ENCODE measurements at places on chromosomes 6 and 20. TPM values are rescaled to one million over a fixed set of nuclear protein-coding genes. Genes with fewer than 3 reads are reported as not detected.
A peak's percentile ranks its signal among the peaks of the same experiment; 100 is the strongest.

Gene ZNF311
- 0.22 TPM for total RNA-seq

DNA sequence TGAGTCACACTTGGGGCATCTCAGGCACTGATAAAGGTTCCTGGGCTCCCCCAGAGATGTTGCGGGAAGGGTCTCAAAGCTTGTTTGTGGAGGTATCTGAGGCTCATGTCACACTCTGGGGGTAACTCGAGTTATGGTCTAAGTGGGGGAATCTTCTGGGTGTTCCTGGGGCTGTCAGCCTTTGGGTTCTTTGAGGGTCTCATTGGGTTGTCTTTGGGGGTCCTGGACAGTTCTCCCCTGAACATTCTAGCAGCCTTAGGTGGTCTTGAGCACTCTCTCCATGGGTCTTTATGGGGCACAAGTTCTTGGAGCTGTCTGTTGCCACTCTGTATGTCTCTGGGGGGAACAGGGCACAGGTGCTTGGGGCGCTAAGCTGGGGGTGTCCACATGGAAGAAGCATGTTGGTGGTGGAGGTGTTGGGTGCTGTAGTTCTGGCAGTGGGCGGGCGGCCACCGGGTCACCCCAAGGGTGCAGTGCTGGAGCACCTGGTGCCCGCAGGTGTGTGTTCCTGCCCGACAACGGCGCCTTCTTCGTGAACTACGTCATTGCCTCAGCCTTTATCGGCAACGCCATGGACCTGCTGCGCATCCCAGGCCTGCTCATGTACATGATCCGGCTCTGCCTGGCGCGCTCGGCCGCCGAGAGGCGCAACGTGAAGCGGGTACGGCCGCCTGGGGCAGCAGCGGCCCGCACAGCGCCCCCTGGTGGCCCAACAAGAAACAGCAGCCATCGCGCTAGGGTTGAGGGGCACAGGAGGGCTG lies 7.1 kb upstream of the CAPN11 start:
- peak; percentile 88 for DNase-seq

Gene APOM
- total RNA-seq = 1.4 TPM

DNA sequence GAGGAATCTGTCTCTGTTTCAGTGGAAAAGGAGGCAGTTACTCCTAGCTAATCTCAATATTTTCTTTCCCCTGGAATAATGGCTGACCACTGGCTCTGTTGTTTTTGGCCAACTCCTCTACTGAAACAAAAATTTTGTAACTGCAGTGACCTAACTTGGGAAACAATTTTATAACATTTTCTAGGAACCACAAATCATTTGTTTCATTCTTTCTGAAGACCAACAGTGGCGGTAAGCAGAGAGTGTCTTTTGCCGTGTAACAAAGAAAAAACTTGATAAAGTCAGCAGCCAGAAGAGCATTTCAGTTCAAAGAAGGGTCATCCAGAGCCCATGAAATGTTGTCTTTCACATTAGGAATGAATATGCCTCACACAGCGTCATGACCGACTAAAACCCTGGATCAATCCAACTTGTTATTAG lies 11.8 kb upstream of the BFSP1 start:
- no peak for DNase-seq

Gene PKIB
- total RNA-seq = 0.38 TPM

GRCh38 chr6:161082215-161082614 lies 90.6 kb downstream of the MAP3K4 start:
- no peak for DNase-seq

Gene ENPP3
- total RNA-seq = 0.16 TPM

DNA sequence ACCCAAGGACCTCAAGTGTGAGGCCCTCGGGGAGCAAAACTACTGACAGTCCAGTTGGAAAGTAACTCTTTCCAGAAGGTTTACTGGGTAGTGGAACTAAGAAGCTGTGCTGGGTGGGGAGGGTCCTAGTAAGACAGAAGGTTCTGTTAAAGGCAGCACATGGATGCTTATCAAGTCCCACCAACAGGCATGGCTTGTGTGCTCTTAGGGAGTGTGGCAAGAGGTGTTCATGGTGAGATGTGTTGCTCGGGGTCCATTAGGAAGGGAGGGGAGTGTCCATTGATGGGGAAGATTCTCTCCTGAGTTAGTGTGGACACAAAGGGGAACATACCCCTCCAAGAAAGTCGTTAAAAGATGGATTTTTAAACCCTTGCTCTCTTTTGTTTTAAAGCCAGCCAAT lies 120.6 kb downstream of the LY86 start:
- DNase-seq = no peak

Gene NKX2-4
- total RNA-seq = not detected
